Small intestine (tissue), 16 donors: ENCODE measurements at places on chromosomes 16 and 17.
A peak's percentile ranks its signal among the peaks of the same experiment; 100 is the strongest.

- DNase-seq = no peak
Measured at GRCh38 chr16:53821487-53821886, 117.5 kb downstream of the FTO start.

- no peak for DNase-seq
Measured at GRCh38 chr17:48213797-48214196, 106.2 kb downstream of the SNX11 start.

DNA sequence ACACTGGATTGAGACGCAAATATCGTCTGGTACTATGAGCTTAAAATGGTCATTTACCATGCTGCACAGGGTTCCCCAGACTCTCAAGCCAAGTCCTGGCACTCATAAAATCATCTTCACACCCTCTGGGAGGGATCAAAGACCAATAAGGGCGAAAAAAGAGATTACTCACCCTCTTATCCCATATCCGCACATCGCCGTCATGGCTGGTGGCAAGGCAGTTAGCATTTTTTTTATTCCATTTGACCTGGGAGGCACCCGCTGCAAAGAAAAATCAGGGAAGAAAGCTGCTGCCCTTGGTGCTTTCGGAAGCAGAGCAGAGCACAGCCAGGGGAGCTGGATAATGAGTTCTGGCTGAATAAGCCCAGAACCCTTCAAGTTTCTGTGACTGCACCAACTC, 42.4 kb downstream of the WDR59 start:
- DNase-seq = no peak

- no peak for DNase-seq
Measured at GRCh38 chr17:20925954-20926353, 116.9 kb downstream of the USP22 start.

DNA sequence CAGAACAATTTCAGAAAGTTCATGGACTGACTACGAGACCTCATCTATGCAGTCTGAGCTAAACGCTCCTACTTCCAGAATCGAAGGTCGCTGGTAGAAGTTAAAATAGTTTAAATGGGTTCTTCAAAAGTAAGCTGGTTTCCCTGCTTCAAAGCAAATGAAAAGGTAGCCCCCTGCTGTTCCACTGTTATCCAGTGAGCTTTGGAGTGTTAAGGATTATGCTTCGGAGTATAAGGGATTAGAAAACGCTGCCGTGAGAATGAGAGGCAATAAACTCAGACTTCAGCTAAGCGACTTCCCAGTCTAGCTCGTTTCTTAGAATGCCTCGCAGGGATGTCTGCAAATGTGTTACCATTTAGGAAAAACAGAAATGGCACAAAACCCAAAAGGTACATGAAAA, 12.4 kb downstream of the MLYCD start:
- no peak for DNase-seq

- DNase-seq = no peak
Measured at GRCh38 chr17:21298983-21299519, 14.5 kb downstream of the MAP2K3 start.

GRCh38 chr17:74777901-74778515, 1.9 kb upstream of the NAT9 start:
- DNase-seq = peak; percentile 46

GRCh38 chr16:80883159-80883642, 78.8 kb upstream of the CDYL2 start:
- DNase-seq = peak; percentile 95

- DNase-seq = no peak
Measured at GRCh38 chr16:2996298-2996697, 16.1 kb upstream of the PKMYT1 start.

GRCh38 chr17:13750816-13751793, 149.4 kb upstream of the HS3ST3A1 start:
- DNase-seq = no peak

- DNase-seq = no peak
Measured at GRCh38 chr16:12311309-12311708, 334.8 kb downstream of the SNX29 start.
